ENCODE measurements at places on chromosomes 7 and 10.
A peak's percentile ranks its signal among the peaks of the same experiment; 100 is the strongest.

DNA sequence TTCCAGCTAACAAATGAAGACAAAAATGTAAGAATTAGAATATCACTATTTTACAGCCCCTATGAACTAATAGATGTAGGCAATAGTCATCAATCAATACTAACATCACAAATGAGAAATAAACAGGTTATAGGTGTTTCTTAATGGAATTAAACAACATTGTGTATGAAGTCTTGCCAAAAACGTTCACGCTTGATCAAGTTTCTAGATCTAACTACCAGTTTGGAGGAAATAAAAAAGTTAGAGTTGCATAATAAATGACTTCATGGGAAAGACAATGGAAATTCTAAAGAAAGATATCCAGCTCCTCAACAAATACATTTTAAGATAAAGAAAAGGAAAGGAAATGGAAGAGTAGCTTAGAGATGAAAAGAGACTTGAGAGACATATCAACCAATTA is 19.7 kb downstream of the TAC1 start:
- no peak overlapping the region for H3K27ac ChIP-seq
- H3K27me3 ChIP-seq: no peaks in the 10 kb centered on the region
- no peaks in the 10 kb centered on the region for H3K36me3 ChIP-seq
- no peak for DNase-seq
- H3K4me1 ChIP-seq: no peaks in the 10 kb centered on the region
- no peak overlapping the region for H3K4me3 ChIP-seq

DNA sequence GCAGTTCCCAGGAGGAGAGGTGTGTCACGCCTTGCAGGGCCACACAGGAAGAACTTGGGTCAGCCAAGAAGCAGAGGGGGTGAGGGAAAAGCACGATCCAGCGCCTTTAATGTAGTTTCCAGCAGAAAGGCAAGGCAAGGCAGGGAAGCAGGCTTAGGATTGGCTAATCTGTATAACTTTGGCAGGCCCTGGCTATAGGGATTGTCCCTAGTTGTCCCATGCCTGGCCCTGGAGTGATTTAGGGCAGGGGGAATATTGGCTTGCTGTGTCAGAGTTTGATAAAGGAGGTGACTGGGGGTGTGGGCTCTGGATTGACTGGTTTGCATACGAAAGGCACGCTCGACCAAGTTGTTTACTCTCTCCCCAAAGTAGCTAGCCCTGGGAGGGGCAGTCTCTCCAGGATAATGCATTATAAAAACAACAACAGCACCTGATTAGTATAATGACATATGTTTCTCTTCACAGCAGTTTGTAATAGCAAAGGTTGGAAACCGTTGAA is 44.5 kb downstream of the RBM28 start:
- DNase-seq: no peak
- H3K27me3 ChIP-seq: no peaks in the 10 kb centered on the region
- H3K27ac ChIP-seq: no peak overlapping the region
- H3K4me1 ChIP-seq: no peaks in the 10 kb centered on the region

GRCh38 chr10:89808842-89809241 is 107.5 kb downstream of the KIF20B start:
- no peaks in the 10 kb centered on the region for H3K36me3 ChIP-seq
- no peaks in the 10 kb centered on the region for H3K27me3 ChIP-seq
- DNase-seq: no peak

GRCh38 chr10:48881937-48882336 is 57.7 kb downstream of the LRRC18 start:
- no peak overlapping the region for H3K27ac ChIP-seq
- H3K4me1 ChIP-seq: no peaks in the 10 kb centered on the region
- DNase-seq: no peak
- no peaks in the 10 kb centered on the region for H3K27me3 ChIP-seq

- H3K27ac ChIP-seq: no peak overlapping the region
- H3K4me1 ChIP-seq: no peaks in the 10 kb centered on the region
- H3K27me3 ChIP-seq: no peaks in the 10 kb centered on the region
These were observed 86.5 kb upstream of the KDM7A start for GRCh38 chr7:140263277-140263676.

DNA sequence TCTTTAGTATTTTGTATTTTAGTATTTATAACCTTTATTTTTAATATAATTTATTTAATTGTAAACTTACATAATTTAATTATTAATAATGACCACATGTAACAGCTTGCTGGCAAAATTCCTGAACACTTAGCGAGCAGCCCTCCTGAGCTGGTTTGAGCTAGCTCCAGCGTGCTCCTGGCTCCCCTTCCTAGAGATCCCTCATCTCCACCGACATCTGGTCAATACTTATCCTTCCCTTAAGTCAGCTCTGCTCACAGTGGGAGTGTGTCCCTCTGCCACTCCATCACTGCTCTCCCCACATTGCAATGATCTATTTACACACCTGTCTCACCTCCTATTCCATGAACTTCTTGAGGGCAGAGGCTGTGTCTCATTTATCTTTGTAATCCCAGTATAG is 20.6 kb upstream of the TBXAS1 start:
- no peaks in the 10 kb centered on the region for H3K36me3 ChIP-seq
- no peak overlapping the region for H3K27ac ChIP-seq
- no peak overlapping the region for H3K4me3 ChIP-seq

- DNase-seq: no peak
- no peak overlapping the region for H3K4me3 ChIP-seq
- H3K27ac ChIP-seq: no peak overlapping the region
- no peaks in the 10 kb centered on the region for H3K36me3 ChIP-seq
- no peaks in the 10 kb centered on the region for H3K27me3 ChIP-seq
These were observed 95.0 kb downstream of the CDCA7L start for GRCh38 chr7:21850531-21851285.

- H3K4me1 ChIP-seq: no peaks in the 10 kb centered on the region
- H3K4me3 ChIP-seq: no peak overlapping the region
- H3K27me3 ChIP-seq: no peaks in the 10 kb centered on the region
- DNase-seq: no peak
- no peak overlapping the region for H3K27ac ChIP-seq
These were observed 172.0 kb downstream of the ZEB1 start for GRCh38 chr10:31490858-31491504.

- H3K27me3 ChIP-seq: no peaks in the 10 kb centered on the region
- H3K27ac ChIP-seq: no peak overlapping the region
These were observed 134.8 kb upstream of the LAMB4 start for GRCh38 chr7:108265007-108265406.

DNA sequence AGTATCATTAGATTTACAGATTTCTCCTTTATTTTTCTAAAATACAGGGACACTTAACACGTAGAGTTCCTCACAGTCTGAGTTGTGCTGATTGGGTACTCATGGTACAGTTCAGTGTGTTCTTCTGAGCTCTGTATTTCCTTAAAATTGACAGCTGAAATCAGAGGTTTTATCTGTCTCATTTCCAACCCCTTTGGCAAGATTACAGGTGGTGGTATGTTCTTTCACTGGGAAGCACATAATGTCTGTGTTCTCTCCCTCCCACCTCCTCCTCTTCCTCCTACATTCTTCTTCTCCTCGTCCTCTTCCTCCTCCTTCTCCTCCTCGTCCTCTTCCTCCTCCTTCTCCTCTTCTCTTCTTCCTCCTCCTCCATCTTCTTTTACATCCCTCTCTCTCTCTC is 99.5 kb upstream of the EEPD1 start:
- no peaks in the 10 kb centered on the region for H3K27me3 ChIP-seq
- no peaks in the 10 kb centered on the region for H3K36me3 ChIP-seq
- DNase-seq: no peak
- no peak overlapping the region for H3K27ac ChIP-seq
- no peak overlapping the region for H3K4me3 ChIP-seq

DNA sequence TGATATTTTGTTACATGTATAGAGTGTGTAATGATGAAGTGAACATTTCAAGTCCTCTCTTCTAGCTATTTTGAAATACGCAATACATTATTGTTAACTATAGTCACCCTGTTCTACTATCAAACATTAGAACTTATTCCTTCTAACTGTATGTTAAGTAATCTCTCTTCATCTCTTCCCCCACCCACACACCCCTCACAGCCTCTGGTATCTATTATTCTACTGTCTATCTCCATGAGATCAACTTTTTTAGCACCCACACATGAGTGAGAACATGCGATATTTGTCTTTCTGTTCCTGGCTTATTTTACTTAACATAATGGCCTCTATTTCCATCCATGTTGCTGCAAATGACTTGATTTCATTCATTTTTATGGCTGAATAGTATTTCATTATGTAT is 57.7 kb upstream of the EGR2 start:
- H3K4me3 ChIP-seq: no peak overlapping the region
- H3K4me1 ChIP-seq: no peaks in the 10 kb centered on the region
- H3K36me3 ChIP-seq: no peaks in the 10 kb centered on the region
- peaks cover 2% of the 10 kb centered on the region for H3K27me3 ChIP-seq

- peaks cover 26% of the 10 kb centered on the region for H3K36me3 ChIP-seq
- no peak overlapping the region for H3K27ac ChIP-seq
- no peaks in the 10 kb centered on the region for H3K4me1 ChIP-seq
- no peak overlapping the region for H3K4me3 ChIP-seq
- no peak for DNase-seq
These were observed 122.2 kb upstream of the AMPH start for GRCh38 chr7:38753347-38753746.

GRCh38 chr7:910441-910861 is 34.1 kb downstream of the GET4 start:
- H3K27ac ChIP-seq: no peak overlapping the region
- no peaks in the 10 kb centered on the region for H3K36me3 ChIP-seq
- peaks cover 4% of the 10 kb centered on the region for H3K4me1 ChIP-seq
- no peaks in the 10 kb centered on the region for H3K27me3 ChIP-seq

GRCh38 chr7:21370283-21370982 is 57.5 kb upstream of the SP4 start:
- H3K4me1 ChIP-seq: no peaks in the 10 kb centered on the region
- no peak overlapping the region for H3K4me3 ChIP-seq
- no peaks in the 10 kb centered on the region for H3K27me3 ChIP-seq
- DNase-seq: no peak
- H3K27ac ChIP-seq: no peak overlapping the region

- no peak overlapping the region for H3K27ac ChIP-seq
- no peaks in the 10 kb centered on the region for H3K36me3 ChIP-seq
- no peaks in the 10 kb centered on the region for H3K4me1 ChIP-seq
These were observed 142.7 kb upstream of the STEAP4 start for GRCh38 chr7:88449410-88449809.

DNA sequence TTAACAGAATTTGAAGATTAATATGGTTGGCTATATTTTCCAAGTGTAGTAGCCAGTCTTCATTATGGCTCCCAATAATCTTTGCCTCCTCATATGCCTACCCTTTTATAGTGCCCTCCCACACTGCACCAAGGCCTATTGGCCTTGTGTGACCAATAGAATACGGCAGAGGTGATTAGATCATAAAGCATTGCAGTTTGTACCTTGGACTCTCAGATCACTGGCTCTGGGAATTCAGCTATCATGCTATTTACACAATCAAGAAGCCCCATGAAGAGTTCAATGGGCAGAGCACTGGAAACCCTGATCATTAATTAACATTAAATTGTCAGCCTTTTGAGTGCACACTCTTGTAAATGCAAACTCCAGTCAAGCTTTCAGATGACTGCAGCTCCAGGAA is 154.5 kb upstream of the MAGI2 start:
- no peak overlapping the region for H3K27ac ChIP-seq
- no peak overlapping the region for H3K4me3 ChIP-seq
- no peaks in the 10 kb centered on the region for H3K27me3 ChIP-seq
- no peaks in the 10 kb centered on the region for H3K36me3 ChIP-seq

DNA sequence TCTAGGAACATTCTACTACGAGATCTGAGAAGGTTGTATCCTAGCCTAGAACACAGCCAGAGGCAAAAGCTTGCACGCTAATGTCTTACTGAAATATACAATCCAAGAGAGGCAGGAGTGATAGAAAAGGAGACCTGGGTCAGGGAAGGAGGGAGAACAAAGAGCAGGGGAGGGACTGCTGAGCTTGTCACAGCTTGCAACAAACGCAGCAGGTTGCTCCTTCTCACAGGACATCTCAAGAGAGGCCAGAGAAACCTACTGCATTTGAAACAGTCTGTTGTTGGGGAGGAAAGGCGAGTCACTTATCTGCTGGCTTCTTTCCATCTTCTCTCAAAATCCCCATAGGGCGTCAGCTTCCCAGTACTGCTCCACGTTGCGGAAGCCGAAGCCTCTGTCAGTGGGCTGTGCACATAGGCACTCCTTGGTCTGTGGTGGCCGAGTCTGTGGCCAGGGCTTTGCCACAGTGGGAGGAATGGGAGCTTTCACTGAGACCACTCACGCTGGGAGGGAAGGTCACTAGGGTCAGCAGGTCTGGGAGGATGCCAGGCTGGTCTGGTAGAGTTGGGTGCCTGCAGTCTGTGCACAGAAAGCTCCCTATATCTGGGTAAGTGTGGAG is 25.8 kb upstream of the GPNMB start:
- H3K36me3 ChIP-seq: no peaks in the 10 kb centered on the region
- no peaks in the 10 kb centered on the region for H3K27me3 ChIP-seq
- H3K27ac ChIP-seq: no peak overlapping the region
- no peak for DNase-seq

GRCh38 chr10:110352930-110353243 is 48.2 kb upstream of the SMNDC1 start:
- H3K4me3 ChIP-seq: no peak overlapping the region
- H3K27ac ChIP-seq: no peak overlapping the region
- no peak for DNase-seq
- no peaks in the 10 kb centered on the region for H3K36me3 ChIP-seq
- no peaks in the 10 kb centered on the region for H3K27me3 ChIP-seq
- H3K4me1 ChIP-seq: peaks cover 23% of the 10 kb centered on the region

DNA sequence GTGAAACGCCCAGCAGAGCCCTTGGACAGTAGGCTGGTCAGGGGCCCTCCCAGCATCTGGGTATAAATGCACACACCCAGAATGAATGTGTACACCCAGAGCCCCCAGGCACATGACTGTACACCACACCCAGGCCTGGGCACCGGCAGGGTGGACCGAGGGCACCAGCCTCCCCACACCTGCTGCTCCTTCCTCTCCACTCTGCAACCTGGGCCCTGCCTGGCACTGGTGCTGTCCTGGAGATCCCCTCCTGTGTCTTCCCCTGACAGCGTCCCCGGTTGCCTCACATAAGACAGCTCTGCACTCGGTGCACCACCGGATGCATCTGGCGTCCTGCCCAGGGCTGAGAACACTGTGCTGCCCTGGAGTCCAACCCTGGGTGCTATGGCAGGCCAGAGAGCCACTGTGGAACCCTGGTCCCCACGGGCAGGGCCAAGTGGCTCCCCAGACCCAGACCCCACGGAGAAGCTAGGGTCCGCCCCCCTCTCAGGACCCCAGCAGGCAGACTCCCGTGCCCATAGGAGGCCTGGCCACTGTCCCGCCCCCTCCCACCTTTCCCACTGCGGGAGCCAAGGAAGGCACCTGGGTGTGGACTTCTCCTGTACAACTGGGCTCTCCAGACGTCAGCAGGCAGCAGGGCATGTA is 6.6 kb downstream of the RASGEF1A start:
- no peaks in the 10 kb centered on the region for H3K4me1 ChIP-seq
- no peaks in the 10 kb centered on the region for H3K36me3 ChIP-seq
- H3K27ac ChIP-seq: no peak overlapping the region
- H3K4me3 ChIP-seq: no peak overlapping the region
- no peaks in the 10 kb centered on the region for H3K27me3 ChIP-seq

- DNase-seq: peak; percentile 43
- H3K27me3 ChIP-seq: no peaks in the 10 kb centered on the region
- H3K4me1 ChIP-seq: no peaks in the 10 kb centered on the region
These were observed 22.2 kb upstream of the EXOC4 start for GRCh38 chr7:133230591-133231194.

- no peaks in the 10 kb centered on the region for H3K36me3 ChIP-seq
- H3K4me1 ChIP-seq: no peaks in the 10 kb centered on the region
- no peak overlapping the region for H3K27ac ChIP-seq
- peaks cover 2% of the 10 kb centered on the region for H3K27me3 ChIP-seq
These were observed 32.7 kb upstream of the PRSS1 start for GRCh38 chr7:142716596-142716995.

GRCh38 chr7:26060733-26061677 is 91.0 kb upstream of the NFE2L3 start:
- H3K27ac ChIP-seq: no peak overlapping the region
- no peak for DNase-seq
- no peaks in the 10 kb centered on the region for H3K27me3 ChIP-seq
